ENCODE measurements at places on chromosomes 1 and 21.

GRCh38 chr1:16376971-16377370 lies 9.9 kb downstream of the SZRD1 start:
- DNase-seq, result no peak

DNA sequence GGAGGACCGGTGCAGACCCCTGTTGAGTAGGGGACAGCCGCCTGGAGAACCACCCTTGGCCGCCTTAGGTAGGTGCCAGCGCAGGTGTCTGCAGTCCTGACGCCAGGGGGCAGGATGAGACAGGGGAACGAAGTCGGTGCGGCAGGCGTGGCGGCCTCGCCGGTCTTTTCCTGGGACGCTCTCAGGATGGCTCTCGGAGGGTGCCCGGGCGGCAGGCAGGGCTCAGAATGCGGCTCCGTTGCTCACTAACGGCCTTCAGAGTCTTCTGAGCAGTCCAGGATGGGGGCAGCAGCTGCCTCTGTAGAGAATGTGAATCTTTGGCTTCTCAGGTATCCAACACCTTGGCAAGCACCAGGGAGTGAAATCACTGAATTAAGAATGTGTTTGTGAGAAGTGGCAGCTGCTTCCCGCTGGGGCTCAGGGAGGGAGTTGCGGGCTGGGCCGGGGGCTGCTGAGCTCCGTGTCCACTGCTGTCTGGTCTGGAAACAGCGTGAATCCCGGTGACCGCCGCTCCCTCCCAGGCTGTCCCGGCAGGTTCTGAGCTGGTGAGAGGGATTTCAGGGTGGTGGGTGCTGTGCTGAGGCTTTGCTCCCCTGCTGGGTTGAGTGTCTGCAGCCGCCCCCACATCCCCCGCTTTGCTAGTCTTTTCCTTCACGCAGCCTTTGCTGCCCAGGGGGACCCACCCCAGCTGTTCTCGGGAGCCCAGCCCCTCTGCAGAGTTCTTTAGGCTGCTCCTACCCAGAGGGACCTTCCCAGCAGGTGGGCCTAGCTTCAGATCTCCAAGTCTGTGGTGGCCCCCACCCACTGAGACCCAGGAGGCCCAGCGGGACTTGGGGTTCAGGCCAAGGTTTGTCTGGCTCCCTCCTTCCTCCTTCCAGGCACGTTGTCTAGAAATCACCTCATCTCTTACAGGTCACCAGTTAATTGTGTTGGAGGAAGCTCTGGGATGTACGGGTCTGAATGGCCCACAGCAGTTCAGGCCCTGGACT lies 11.1 kb upstream of the C1orf174 start:
- peak; percentile 90 for DNase-seq

DNA sequence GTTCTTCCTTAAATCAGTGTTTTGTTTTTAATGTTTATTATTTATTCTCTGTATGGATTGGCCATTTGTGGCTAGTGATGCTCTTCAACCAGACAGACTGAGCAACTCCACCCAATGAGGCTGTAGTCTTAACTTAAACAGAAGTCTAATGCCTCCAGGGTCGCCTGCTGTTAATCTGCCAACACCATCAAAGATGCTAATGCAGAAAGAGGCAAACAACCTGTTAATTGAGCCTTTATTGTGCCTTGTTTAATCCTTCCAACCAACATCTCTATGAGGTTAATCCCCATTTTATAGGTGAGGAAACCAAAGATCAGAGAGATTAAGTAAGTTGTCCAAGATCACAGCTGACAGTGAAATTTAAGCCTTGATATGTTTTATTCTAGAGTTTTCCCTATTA lies 79.4 kb upstream of the SSX2IP start:
- DNase-seq, result no peak

- DNase-seq, result no peak
Measured at GRCh38 chr1:53145051-53145600, 2.7 kb upstream of the SLC1A7 start.

- no peak for DNase-seq
Measured at GRCh38 chr1:1309251-1310108, 1.1 kb downstream of the PUSL1 start.

DNA sequence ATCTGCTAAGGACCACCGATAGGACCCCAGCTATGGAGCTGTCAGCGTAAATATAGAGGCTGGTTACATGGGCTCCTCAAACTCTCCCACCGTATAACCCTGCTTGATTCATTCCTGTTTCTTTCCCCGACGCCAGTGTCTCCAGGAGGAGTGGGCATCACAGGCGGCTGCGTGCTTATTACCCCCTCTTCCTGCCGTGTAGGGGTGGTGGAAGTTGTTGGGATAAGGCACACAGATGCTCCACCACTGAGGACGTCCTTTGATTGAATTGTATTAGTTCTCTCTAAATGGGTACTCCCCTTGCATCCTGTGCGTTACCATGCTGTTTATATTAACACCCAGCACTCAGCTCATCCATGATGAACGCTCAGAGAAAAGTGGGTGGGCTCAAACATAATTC lies 104.6 kb downstream of the ZBTB18 start:
- no peak for DNase-seq

- no peak for DNase-seq
Measured at GRCh38 chr1:205016584-205016983, 26.4 kb upstream of the CNTN2 start.

GRCh38 chr1:40003156-40004093 lies 37.1 kb upstream of the CAP1 start:
- DNase-seq, result peak; percentile 67

GRCh38 chr21:39386194-39386593 lies 37.3 kb upstream of the HMGN1 start:
- DNase-seq, result no peak

DNA sequence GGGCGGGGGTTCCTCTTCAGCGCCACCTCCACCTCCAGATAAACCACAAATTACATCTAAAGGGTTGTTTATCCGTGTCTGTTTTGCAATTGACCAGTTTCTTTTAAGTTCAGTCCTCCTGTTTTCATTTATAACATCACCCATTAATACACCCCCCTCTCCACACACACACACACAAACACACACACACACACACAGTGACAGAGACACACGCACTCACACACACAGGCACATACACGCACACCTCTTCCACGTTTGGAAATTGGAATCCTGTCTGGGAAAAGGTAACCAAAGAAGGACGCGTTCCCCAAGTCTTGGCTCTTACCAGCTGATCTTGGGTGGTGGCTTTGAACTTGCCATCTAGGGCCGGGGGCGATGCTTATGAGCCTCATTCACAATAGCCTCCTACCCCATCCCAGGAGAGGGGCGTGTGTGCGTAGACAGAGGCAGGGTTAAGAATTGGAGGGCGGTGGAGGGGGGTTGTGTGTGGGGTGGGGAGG lies 442 bp upstream of the CSMD2 start:
- DNase-seq, result no peak

DNA sequence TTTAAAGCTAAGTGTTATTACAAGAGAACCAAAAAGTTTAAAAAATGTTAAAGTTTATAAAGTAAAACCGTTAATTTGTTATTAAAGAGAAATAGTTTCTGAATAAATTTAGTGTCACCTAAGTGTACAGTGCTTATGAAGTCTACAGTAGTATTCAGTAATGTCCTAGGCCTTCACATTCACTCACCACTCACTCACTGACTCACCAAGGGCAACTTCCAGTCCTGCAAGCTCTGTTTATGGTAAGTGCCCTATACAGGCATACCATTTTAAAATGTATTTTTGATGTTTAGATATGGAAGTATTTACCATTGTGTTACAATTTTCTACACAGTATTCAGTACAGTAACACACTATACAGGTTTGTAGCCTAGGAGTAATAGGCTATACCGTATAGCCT lies 60.1 kb upstream of the GCLM start:
- DNase-seq, result no peak

GRCh38 chr21:43325968-43326715 lies 100.8 kb downstream of the SIK1 start:
- no peak for DNase-seq

DNA sequence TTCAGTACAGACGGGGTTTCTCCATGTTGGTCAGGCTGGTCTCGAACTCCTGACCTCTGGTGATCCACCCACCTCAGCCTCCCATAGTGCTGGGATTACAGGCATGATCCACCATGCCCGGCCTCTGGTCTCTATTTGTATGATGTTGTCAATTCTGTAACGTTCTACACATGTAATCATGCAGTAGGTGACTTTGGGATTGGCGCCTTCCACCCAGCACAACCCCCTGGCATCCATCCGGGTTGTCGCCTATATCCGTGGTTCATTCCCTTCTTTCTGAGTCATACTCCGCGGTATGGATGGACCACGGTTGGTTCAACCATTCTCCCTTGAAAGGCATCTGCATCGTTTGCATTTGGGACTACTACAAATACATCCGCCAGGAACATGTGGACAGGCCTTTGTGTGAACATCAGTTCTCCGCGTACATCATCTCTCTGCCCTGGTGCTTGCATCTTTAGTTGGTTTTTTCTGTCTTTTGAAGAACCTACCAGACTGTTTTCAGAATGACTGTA lies 72.1 kb downstream of the PDE9A start:
- DNase-seq, result no peak

DNA sequence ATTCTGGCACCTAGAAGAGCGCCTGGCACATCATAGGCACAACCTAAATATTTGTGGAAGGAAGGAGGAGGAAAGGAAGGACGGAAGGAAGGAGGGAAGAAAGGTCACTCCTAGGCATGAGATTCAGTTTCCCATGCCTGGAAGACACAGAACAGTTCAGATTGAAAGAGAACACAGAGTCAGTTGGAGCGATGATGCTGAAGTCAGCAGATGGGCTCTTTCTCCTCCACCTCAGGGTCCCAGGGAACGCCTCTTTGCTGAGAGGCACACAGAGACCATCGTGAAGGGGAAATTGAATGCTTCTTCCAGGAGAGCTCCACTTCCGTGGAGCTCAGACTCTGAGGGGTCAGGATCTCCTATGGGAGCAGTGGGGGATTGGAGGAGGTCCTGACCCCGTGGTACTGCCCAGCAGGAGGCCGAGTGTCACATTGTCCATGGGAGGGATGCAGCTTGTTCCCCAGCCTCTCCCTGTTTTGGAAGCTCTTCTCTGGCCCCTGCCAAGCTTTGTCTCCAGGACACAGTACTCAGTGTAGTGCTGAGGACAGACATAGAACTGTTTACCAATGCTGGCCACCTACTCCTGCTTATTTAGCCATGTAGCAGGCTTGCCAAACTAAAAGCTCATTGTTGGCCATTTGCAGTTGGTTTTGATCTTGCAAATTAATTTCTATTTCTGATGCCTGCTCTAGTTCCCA lies 2.4 kb downstream of the MYBPHL start:
- no peak for DNase-seq

GRCh38 chr1:71666609-71667008 lies 585.8 kb upstream of the ZRANB2 start:
- no peak for DNase-seq

GRCh38 chr1:239939602-239940001 lies 152.1 kb upstream of the FMN2 start:
- DNase-seq, result no peak

- DNase-seq, result no peak
Measured at GRCh38 chr1:26059906-26060305, 7.5 kb downstream of the TRIM63 start.

- no peak for DNase-seq
Measured at GRCh38 chr1:53517821-53518352, 58.7 kb downstream of the DMRTB1 start.

GRCh38 chr1:183374825-183375224 lies 43.4 kb downstream of the NMNAT2 start:
- DNase-seq, result no peak

DNA sequence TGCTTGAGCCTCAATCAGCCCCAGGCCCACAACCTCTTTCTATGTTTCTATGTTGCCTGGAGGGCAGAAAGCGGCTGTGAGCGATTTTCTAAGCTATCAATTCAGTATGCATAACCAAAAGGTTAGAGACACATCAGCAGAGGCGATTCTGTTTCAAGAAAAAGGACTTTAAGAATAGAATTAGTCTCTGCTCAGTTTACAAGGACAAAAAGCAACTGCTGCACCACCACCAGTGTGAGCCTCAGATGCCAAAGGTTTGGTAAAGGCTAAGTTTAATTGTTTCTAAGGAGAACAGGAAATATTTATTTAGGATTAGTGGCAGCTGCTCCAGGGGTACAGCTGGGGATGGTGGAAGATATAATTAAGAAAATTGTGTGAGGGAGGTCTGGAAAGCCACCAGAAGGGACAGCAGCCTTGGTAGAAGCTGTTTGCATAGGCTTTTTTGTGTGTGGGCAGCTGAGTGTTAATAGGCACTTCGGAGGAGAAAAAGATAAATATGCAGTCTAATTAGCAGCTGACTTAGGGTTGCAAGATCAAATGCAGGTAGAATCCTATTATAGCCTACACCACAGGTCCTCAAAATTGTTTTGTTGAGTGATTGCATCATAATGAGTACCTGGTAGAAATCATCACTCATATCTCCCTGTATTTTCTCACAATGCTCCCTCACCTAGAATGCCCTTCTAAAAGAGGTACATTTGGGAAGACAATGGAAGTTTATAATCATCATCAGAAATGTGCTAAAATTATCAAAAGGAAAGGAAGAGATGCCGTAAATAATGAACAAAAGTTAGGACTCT lies 35.8 kb downstream of the ZC3H11B start:
- DNase-seq, result no peak

- DNase-seq, result no peak
Measured at GRCh38 chr1:184486761-184487445, 100.1 kb downstream of the C1orf21 start.

GRCh38 chr1:159686599-159687299 lies 27.6 kb downstream of the CRP start:
- DNase-seq, result no peak

- DNase-seq, result no peak
Measured at GRCh38 chr1:223620297-223620897, 45.1 kb downstream of the CAPN8 start.

GRCh38 chr1:71307451-71307850 lies 226.6 kb upstream of the ZRANB2 start:
- no peak for DNase-seq

GRCh38 chr1:66383168-66383567 lies 150.8 kb upstream of the SGIP1 start:
- DNase-seq, result no peak

- DNase-seq, result no peak
Measured at GRCh38 chr1:25896266-25896665, 10.0 kb downstream of the STMN1 start.

- DNase-seq, result no peak
Measured at GRCh38 chr21:25986928-25987327, 183.6 kb downstream of the APP start.

DNA sequence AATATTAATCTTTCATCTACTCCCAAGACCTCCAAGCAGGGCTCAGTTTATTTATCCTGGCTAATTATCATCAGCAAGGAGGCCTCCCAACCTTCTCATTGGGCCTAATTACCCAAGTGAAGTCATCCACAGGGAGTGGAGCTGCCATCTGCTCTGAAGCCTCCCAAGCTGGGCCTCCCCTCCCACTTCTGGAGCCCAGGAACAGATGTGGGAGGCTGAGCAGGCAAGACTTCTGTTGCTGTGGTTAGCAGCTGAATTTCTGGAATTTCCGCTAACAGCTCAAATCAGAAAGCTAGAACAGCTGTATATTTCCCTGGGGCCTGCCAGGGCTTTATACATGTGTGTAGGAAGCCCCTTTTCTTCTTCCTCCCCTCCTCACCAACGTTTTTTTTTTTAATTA lies 127.5 kb downstream of the UCK2 start:
- no peak for DNase-seq

- no peak for DNase-seq
Measured at GRCh38 chr1:225596736-225597135, 56.2 kb downstream of the ENAH start.

- no peak for DNase-seq
Measured at GRCh38 chr1:62040450-62040849, 154.2 kb upstream of the L1TD1 start.

GRCh38 chr1:198030682-198031081 lies 113.5 kb downstream of the LHX9 start:
- DNase-seq, result no peak

- no peak for DNase-seq
Measured at GRCh38 chr1:94793296-94793656, 26.9 kb upstream of the SLC44A3 start.
